Muscle of arm (tissue), 14 donors: ENCODE measurements at places on chromosomes 7 and 10. TPM values are rescaled to one million over a fixed set of nuclear protein-coding genes. Genes with fewer than 3 reads are reported as not detected.

GRCh38 chr10:124898471-124898870, 43.5 kb upstream of the ZRANB1 start:
- DNase-seq: no peak

DNA sequence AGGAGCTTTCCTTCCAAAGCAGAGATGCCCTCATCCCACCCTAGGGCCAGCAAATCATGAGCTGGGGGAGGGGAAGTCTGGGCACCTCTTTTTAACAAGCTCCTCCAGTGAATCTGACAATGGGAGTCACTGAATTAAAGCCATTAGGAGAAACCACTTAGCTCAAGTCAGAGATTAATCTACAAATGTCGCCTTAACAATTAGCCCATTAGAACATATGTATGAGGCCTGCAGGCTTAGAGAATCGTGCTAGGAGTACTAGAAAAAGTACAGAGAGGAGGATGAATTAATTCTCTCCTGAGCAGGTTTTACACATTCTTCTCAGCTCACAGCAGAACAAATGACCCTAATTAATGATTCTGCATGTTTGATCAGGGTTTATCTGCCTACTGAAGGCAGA, 381.3 kb downstream of the KCNMA1 start:
- DNase-seq: no peak

DNA sequence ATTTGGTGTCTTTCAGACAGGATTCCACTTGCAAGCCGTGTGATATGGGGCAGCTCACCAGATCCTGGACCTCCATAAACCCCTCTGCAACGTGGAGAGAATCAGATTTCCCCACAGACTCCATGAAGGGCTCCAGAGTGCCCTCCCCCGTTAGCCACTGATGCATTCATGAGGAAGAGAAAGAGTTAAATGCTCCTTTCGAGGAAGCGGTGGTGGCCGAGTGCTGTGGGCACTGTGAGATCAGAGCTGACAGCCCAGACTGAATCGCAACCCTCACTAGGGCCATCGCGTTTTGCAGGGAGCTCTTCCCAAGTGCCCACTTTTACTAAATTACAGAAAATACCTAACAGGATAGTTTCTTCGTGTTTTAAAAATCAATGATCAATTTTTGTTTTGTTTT, 226.3 kb upstream of the ZNF32 start:
- DNase-seq: no peak

- DNase-seq: no peak
Measured at GRCh38 chr7:106982415-106982814, 62.1 kb upstream of the PRKAR2B start.

GRCh38 chr10:96244354-96244753, 27.0 kb downstream of the BLNK start:
- DNase-seq: no peak

- DNase-seq: no peak
Measured at GRCh38 chr7:36781011-36781738, 56.9 kb upstream of the AOAH start.

GRCh38 chr7:129947701-129948100, 5.1 kb downstream of the UBE2H start:
- no peak for DNase-seq

- no peak for DNase-seq
Measured at GRCh38 chr10:49540056-49540797, 1.3 kb upstream of the ERCC6 start.

DNA sequence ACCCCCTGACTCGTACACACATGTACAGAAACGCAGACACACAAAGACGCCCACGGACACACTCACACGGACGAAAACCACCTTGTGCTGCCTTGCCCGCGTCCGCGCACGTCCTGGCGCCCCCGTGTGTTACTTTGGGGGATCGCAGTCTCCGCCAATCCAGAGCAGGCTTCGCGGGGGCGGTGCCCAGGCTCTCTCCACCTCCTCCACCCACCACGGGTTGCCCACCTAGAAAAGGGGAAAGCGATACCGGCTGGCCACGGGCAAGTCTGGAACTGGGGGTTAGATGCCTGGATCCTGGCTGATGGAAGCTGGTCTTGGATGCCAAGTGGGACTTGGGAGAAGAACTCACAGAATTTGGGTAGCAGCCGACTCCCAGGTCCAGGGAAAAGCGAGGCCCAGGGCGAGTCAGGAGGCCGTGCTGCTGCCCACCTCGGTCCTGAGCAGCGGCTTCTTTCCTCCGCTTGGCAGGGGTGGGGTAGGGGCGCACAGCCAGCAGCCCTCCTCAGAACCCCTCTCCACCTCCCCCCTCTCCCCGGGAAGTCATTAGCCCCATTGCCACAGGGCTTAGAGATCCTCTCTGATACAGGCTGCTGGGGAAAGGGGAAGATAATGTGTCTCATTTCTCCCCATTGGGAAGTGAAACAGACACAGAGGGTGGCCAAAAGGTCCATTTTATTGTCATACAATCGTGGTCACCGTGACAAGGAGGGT, 4.6 kb upstream of the VGF start:
- DNase-seq: peak; percentile 54

DNA sequence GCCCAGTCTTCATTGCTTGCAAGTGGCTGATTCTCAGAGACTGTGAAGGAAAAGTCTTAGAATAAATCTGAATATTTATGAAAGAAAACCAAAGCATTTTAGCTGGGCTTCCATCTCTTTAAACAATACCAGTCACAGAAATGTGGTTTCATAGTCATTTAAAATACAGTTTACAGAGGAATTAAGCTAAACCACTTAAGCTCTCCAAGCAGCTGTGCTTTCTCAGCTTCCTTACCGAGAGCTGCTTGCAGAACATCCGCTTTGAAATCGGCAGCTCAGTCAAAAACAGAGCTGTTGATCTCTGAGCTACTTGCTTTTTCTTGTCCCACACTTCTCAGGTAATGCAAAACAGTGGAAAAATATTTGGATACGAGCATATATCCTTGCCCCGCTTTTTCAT, 134.5 kb downstream of the DYNC1I1 start:
- no peak for DNase-seq

GRCh38 chr10:5528989-5529701, 4.4 kb downstream of the CALML3 start:
- no peak for DNase-seq

GRCh38 chr7:156220078-156220605, 407.9 kb upstream of the SHH start:
- no peak for DNase-seq

- DNase-seq: no peak
Measured at GRCh38 chr10:97464226-97464625, 18.3 kb downstream of the ZDHHC16 start.

- DNase-seq: no peak
Measured at GRCh38 chr7:28263622-28264271, 83.2 kb upstream of the JAZF1 start.

GRCh38 chr7:87982116-87982515, 48.1 kb downstream of the ADAM22 start:
- DNase-seq: no peak

GRCh38 chr7:66344166-66344565, 139.0 kb downstream of the TPST1 start:
- DNase-seq: no peak

DNA sequence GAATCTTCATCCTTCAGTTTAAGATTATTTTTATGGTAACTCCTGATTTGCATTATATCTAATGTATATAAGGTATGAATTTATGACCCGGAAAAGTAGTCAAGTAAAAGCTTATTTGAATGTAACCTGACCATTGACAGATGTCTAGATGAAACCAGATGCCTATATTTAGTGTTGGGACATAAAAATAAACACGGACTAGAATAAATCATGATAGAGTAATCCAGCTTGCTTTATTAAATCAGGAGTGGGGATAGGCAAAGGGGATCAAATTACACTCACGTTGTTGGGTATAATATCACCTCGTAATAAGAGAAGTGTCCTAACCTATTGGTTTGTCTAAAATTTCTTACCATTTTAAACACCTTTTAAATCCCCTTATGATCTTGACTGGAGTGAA, 244.6 kb downstream of the AGMO start:
- DNase-seq: no peak

GRCh38 chr10:132188331-132188730, 1.6 kb downstream of the DPYSL4 start:
- no peak for DNase-seq

Gene CLEC5A
- polyA plus RNA-seq: 0.16 TPM

Gene SLC25A28
- polyA plus RNA-seq: 33.3 TPM

Gene KIAA1217
- polyA plus RNA-seq: 40.3 TPM

Gene MBL2
- not detected for polyA plus RNA-seq

Gene CYP2C19
- polyA plus RNA-seq: 14.2 TPM

Gene PTF1A
- polyA plus RNA-seq: not detected

Gene C10orf67
- 0.13 TPM for polyA plus RNA-seq

Gene PIP
- not detected for polyA plus RNA-seq

Gene MYL7
- polyA plus RNA-seq: 3.8 TPM

Gene GJD4
- 3.2 TPM for polyA plus RNA-seq
